Fibroblast of lung (primary cell): ENCODE measurements at places on chromosomes 5 and 9.

DNA sequence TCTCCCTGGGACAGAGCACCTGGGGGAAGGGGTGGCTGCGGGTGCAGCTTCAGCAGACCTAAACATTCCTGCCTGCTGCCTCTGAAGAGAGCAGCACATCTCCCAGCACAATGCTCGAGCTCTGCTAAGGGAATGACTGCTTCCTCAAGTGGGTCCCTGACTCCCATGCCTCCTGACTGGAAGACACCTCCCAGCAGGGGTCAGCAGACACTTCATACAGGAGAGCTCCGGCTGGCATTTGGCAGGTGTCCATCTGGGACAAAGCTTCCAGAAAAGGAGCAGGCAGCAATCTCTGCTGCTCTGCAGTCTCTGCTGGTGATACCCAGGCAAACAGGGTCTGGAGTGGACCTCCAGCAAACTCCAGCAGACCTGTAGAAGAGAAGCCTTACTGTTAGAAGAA is 77.2 kb downstream of the SLCO6A1 start:
- no peak for DNase-seq

DNA sequence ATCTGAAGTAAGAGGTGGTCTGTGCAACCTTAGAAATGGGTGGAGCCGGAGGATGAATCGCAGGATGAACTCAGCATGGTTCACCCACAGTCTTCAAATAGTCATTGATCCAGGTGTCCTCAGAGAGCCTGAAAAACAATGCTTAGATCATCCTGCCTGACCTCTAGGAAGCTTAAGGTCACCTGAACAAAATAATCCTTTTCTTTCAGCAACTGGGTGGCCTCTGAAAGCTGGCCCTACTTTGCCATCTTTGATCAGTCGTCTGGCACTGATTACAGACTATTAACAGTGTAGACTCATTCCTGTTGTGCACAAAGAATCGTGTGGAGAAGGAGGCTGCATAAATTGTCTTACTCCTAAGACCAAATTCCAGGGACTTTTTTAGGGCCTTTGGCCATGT is 50.7 kb downstream of the PIP5K1B start:
- DNase-seq, result no peak

- DNase-seq, result no peak
Measured at GRCh38 chr5:135173662-135174290, 139.7 kb upstream of the PITX1 start.

DNA sequence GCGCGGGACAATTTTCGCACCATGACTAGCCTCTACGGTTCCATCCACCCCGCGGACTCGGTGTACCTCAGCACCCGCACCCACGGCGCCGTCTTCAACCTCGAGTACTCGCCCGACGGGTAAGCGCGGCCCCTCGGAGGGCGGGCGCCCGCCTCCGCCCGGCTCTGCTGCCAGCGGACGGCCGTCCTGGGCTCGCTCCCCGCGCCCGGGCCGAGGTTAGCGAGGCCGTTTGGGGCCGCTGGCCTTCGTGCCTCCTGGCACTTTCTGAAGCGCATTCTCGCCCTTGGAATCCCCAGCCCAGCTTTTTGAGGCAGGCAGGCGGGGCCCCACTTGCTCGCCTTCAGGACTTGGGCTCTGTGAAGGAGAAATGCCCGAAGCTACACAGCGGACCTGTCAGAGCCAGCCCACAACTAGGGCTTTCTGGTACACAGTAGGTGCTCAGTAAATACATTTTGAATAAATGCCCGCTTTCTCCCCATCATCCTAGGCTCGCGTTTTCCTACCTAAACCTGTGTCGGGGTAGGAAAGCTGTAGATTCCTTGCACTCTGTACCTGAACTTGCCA is 772 bp downstream of the DCAF10 start:
- DNase-seq, result peak; percentile 24

GRCh38 chr5:181138258-181138657 is 7.3 kb upstream of the OR2V1 start:
- no peak for DNase-seq

GRCh38 chr5:151459680-151460324 is 12.4 kb downstream of the SLC36A1 start:
- peak; percentile 32 for DNase-seq

- DNase-seq, result no peak
Measured at GRCh38 chr9:133973791-133974630, 18.1 kb downstream of the VAV2 start.

- DNase-seq, result no peak
Measured at GRCh38 chr9:98045234-98046179, 11.0 kb upstream of the NANS start.

DNA sequence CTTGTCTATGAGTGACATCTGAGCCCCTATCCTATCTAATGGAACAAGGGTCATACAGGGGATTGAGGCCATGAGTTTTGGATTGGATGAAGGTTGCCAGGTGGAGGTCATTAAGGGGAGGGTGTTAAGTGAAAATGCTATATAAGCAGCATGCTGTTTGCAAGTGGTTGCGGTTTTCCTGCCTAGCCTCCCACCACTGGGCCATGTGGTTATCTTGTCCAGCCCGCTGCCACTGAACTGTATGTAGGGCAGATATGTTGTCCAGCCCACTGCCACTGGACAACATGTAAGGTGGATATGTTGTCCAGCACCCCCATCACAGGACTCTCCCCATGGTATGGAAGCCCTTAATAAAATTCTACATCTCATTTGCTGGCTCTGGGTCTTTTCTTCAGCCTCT is 200.0 kb downstream of the FGF10 start:
- DNase-seq, result no peak

DNA sequence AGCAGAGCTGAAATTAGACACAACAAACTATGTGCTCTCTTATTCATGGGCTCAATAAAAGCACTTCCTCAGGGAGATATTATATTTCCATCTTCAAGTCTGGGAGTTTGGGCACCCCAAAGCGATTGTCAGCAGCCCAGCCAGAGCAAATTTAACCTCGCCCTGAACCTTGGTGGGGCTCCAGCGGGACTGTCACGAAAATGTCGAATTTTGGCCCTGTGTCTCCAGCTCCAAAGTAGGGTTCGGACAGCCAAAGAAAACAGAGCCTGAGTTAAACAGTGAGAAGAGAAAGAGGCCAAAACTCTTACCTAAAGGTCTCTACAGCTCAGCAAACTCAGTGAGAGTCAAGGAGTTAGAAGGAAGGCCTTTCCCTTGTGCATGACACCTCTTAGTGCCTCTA is 432.9 kb downstream of the SPATA31D1 start:
- DNase-seq, result no peak

- no peak for DNase-seq
Measured at GRCh38 chr5:111224561-111225345, 569 bp downstream of the CAMK4 start.

GRCh38 chr9:34177593-34178435 is 1.0 kb upstream of the UBAP1 start:
- DNase-seq, result no peak

- DNase-seq, result peak; percentile 80
Measured at GRCh38 chr5:55344392-55344992, 36.7 kb downstream of the MTREX start.

DNA sequence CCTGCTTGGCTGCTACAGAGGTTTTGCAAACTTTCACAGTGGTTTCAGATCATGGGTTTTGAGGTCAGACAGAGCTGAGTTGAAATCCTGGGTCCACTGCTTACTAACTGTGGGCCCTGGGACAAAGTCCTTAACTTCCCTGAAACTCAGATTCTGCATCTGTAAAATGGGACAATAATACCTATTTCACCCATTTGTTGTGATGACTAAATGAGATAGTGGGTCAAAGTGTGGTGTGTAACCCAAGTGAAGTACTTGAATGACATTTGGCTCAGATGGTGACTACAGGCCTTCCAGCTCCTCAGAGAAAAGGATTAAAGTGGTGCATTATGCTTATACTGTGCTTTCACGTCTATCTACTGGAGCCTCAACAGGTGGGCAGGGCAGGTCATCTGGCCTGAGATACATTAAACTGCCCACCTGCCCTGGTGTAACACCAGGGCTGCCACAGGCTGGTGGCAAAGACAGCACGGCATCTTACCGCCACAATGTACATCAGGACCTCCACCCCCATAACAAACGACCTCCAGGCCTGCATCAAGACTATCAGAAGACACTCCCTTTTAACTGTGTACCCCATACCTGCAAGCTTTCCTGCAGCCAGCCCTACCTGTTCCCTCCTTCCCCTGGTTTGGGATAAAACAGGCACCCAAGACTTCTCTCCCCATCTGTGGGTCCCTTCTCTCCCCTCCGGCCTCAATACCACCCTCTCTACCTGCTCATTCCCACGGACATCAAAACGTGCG is 846 bp upstream of the TRAF1 start:
- no peak for DNase-seq

- no peak for DNase-seq
Measured at GRCh38 chr5:61397238-61397637, 65.2 kb downstream of the ZSWIM6 start.

GRCh38 chr5:151665613-151666012 is 21.1 kb downstream of the SPARC start:
- DNase-seq, result no peak

GRCh38 chr9:92666236-92666635 is 3.7 kb downstream of the IPPK start:
- DNase-seq, result no peak

GRCh38 chr9:19649336-19650041 is 139.3 kb downstream of the SLC24A2 start:
- DNase-seq, result no peak

DNA sequence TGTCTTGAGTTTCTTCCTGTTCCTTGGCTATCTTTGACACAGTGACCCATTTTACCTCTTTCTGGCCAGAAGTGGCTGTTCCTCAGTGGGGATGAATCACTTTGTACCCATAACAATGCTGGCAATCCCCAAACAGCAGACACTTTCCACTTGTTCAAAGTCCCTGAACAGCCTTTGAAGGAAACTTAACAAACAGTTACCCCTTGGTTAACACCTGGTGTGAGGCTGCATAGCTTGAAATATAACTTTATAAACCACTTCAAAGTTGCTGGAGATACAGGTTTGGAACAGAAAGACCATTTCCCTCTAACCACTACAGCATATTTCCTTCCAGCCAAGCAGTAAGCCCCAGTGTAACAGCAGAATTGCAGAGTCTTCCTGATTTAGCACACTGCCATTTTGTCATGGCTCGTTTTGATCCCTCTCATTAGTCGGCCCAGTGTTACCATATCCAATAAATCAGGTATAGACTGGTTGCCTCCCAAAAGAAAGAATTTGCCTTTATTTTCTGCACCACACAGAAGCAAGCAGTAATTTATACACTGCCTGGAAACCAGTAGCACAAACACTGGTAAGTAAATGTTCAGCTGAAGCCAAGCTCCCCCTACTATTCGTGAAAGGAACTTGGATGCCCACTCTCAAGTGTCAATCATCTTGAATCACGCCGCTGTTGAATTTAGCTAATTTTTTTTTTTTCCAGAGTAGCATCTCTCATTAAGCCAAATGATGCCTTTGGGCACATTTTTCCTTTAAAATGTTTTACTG is 225.9 kb downstream of the PIK3R1 start:
- DNase-seq, result no peak

DNA sequence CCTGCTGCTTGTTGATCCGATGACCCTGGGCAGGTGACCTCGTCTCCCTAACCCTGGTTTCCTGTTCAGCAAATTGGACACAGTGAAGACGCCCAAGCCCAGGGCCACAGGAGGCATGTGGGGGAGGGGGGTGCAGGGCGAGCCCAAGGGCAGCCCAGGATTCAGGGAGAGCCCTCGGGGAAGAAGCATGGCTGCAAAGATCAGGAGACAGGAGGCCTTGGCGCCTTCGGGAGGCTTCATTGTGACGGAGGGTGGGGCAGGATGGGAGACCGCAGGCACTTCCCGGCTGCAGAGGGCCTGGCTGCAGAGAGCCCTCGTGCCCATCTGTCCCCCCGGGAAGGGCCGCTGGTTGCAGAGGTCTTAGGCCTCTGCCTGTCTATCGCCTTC is 6.2 kb downstream of the ASS1 start:
- DNase-seq, result no peak

- peak; percentile 71 for DNase-seq
Measured at GRCh38 chr9:100595391-100596199, 17.7 kb downstream of the CAVIN4 start.

- peak; percentile 75 for DNase-seq
Measured at GRCh38 chr9:129166623-129167557, 11.2 kb downstream of the IER5L start.

DNA sequence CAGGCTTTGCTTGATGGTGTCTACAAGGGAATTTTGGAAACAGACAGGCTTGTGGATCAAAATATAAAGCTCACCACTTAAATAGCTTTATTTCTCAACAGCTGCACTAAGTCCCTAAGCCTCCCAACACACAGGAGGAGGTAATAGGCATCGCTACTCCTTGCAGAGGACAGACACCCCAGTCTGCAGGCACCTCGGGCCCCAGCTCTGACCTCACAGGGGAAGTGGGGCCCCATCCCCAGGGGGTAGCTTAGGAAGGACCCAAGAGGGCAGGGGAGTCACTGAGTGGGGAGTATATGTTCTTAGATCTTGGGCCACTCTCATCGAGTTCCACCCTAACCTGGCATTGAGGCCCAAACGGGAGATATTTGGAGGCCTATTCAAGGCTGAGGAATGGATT is 66.7 kb upstream of the XPA start:
- DNase-seq, result no peak

GRCh38 chr9:69443178-69443577 is 118.2 kb downstream of the ENTREP1 start:
- peak; percentile 8 for DNase-seq

GRCh38 chr9:90095682-90096081 is 490.9 kb downstream of the GADD45G start:
- DNase-seq, result no peak

- no peak for DNase-seq
Measured at GRCh38 chr9:96121136-96121535, 180.8 kb downstream of the HSD17B3 start.

GRCh38 chr5:88879724-88880123 is 3.3 kb downstream of the MEF2C start:
- DNase-seq, result no peak

DNA sequence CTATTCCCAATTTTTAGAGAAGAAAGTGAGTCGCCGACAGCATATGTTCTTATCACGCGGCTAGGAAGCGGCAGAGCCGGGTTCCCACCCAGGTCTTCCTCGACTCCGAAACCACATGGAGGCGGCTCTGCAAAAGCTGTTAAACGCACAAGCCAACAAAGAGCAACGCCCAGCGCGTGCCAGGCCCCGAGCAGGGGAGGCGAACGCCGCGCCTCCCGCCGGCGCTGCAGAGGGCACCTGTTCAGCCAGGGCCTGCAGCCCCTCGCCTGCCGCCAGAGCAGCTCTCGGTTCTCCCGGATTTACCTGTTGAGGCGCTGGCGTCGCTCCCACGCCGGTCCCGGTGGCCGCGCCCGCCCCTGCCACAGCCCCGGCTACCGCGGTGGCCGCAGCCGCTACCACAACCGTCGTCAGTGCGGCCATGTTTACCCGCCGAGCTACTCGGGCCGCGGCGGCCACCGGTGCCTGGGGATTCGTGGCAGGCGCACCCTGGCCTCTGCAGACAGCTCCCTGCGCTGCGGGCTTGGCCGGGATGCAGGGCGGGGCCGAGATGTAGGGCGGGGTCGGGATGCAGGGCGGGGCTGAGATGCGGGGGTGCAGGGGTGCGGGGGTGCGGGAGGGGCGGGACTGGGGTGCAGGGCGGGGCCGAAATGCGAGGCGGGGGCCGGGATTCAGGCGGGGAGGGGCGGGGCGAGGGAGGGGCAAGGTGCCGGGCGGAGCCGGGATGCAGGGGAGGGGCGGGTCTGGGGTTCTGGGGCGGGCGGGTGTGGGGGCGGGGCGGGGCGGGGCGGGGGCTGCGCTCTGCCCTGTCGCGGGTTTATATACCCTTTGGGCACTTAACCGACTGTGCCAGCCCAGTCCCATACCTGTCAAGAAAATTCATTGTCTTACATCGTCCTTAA is at the start of gene CCDC112:
Gene CCDC112 (minus strand): TSS at position 531 of the 899 bp plus-strand sequence. CDS start 111 bp downstream, at position 420.
- peak; percentile 79 for DNase-seq
